ENCODE measurements at places on chromosomes 5 and 9. TPM values are rescaled to one million over a fixed set of nuclear protein-coding genes. Genes with fewer than 3 reads are reported as not detected.

The C9orf50 gene
- total RNA-seq, result not detected

The KLF4 gene
- total RNA-seq, result not detected

The RLN2 gene
- total RNA-seq, result 3.8 TPM

The PCDHGA2 gene
- 0.74 TPM for total RNA-seq

The ISCA1 gene
- 24.0 TPM for total RNA-seq

The EPB41L4B gene
- total RNA-seq, result 0.29 TPM

The GABRA6 gene
- total RNA-seq, result not detected

The KCNN2 gene
- not detected for total RNA-seq

The CENPK gene
- total RNA-seq, result 104 TPM

The SPINK7 gene
- total RNA-seq, result not detected

The TAF11L4 gene
- total RNA-seq, result not detected

The AK8 gene
- total RNA-seq, result 0.27 TPM

The ENG gene
- total RNA-seq, result not detected

The GPRIN1 gene
- 5.3 TPM for total RNA-seq

The PRR7 gene
- 12.8 TPM for total RNA-seq

The ADAMTS16 gene
- not detected for total RNA-seq

The PPP2R2B gene
- total RNA-seq, result not detected

DNA sequence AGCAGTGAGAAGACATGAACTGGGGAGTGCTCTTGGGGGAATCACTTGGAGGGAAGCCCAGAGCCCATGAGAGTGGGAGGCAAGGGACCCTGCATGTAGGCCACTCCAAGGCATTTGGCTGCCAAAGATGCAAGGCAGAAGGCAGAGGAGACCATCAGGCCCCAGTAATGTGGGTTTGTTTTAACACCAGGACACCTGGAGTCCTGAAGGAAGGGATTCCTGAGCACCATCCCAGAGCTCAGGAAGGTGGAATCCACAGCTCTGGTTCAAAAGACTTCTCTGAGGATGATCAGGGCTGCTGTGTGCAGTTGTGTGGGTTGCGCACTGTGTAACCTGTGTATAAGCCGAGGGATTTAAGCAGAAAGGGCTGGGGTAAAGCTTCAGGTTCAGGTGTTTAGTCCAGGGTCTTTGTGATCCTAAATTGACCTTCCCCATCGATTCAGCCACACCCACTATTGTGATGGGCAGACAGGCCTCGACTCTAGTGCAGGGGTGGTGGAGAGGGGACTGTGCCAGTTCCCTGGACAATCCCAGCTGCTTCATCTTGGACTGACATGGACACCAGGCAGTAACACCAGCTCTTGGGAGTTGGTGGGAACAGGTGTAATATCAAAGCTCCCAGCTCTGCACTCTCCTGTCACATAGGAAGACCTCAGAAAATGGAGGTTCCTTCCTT, 11.0 kb downstream of the B4GALT7 start:
- DNase-seq, result no peak

- no peak for DNase-seq
These were observed 3.9 kb upstream of the SLC6A3 start for GRCh38 chr5:1449081-1449630.

DNA sequence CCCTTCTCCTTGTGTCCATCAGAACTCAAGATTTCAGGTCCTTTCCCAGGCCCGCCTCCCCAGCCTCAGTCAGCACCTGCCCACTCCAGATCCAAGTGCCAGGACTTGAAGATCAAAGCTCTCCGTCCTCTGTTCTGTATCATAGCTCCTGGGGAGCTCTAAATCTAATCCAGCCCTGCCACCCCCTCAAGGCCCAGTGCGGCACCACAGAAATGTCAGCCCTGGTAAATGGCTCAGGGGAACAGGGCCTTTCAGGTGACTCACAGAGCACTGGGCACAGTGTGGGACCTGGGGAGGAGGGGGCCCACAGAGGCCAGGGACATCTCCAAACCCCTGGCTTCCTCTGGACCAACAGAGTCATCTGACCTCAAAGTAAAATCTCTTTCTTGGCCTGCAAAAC, 6.0 kb downstream of the CSF2 start:
- DNase-seq, result no peak

DNA sequence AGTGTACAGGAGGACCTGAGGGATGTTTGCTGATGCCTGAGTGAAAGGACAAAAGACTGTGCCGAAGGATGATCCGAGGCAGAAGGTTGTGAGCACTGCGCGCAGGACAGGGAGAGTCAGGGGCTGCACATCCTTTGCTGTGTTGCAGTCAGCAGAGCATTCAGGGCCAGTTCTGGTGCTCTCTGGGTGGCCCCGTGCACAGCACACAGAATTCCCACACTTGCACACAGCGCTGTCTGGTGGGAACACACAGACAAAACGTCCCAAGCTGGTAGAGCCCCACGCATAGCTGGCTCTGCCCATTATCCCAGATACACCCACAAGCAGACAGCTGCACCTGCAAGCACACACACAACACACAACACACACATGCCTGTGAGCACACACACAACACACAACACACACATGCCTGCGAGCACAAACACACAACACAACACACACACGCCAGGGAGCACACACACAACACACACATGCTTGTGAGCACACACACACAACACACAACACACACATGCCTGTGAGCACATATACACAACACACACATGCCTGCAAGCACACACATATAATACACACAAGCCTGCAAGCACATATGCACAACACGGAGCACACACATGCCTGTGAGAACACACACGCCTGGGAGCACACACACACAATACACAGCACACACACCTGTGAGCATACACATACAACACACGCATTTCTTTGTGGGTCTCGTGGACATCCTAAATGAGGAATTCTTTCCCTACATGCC, 74.4 kb downstream of the FGF18 start:
- no peak for DNase-seq

GRCh38 chr9:72168075-72168474, 18.8 kb downstream of the GDA start:
- no peak for DNase-seq

DNA sequence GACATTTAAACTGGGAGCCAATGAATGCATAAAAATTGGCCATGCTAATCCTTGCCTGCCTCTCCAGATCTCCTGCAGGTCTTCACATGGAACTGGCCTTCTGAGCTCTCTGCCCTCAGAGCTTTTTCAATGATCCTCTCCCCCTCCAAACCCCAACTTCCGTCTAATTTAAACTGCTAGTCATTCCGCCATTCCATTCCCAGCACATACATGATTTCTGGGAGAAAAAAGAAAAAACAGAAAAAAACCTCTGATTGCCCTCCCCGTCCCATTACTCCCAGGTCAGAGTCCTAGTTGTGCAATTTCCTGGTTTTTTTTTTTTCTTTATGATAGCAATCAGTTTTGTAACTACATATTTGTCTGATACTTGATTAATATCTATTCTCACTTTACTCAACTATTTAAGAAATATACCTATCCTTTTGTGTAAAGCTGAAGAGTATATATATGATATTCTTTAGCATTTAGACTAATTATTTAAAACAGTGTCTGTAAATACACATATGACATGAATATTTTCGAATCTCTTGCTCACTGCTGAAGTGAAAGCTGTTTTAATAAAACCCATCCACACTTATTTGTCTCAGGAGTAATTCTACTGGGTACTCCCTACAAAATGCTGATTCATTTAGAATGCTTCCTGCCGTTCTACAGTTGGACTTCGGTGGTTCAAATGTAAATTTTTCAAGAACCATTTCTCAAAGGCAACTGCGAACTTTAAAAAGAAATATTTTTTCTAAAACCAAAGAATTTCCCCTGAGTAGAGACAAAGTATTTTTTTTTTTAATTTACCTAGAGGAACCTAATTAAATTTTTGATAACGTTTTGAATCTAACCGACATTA, 1.6 kb downstream of the HINT1 start:
- peak; percentile 58 for DNase-seq

GRCh38 chr9:128081056-128081455, 13.0 kb downstream of the SLC25A25 start:
- no peak for DNase-seq

- peak; percentile 83 for DNase-seq
These were observed 174.8 kb downstream of the SLF1 start for GRCh38 chr5:94793113-94793815.

GRCh38 chr5:157290981-157291711, 25.2 kb downstream of the CYFIP2 start:
- peak; percentile 29 for DNase-seq

GRCh38 chr5:53422539-53422938, 57.9 kb upstream of the FST start:
- DNase-seq, result no peak

- no peak for DNase-seq
These were observed 5.5 kb upstream of the FAM163B start for GRCh38 chr9:133614678-133615077.

GRCh38 chr5:163498886-163499285, 6.5 kb upstream of the MAT2B start:
- DNase-seq, result no peak

GRCh38 chr5:169106911-169107706, 193.8 kb downstream of the SLIT3 start:
- no peak for DNase-seq

DNA sequence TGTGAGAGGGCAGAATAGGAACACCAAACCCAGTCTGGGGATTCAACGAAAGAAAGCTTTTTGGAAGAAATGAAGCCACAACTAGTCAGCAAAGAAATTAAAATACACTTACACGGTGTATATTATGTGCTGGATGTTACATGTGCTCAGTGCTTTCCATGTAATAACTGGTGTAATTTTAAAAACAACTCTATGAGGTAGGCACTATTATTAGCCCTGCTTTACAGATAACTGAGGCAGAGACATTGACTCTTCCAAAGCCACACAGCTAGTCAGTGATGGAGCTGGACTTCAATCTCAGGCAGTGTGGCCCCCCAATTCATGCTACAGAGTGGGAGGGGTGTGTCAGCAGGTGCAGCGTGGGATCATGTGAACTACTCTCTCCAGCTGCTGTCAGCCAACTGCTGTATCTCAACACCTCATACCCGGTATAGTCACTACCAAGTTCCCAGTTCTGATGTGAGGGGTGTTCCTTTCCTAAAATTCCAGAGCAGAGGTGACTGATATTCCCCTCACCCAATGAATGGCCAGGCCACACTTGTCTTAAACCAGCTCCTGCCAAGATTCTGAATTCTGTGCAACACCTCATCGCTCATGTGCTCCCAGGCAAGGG, 33.8 kb upstream of the TJP2 start:
- DNase-seq, result no peak

- no peak for DNase-seq
These were observed 155.0 kb upstream of the TSLP start for GRCh38 chr5:110916381-110917049.

GRCh38 chr5:127580731-127581130, 63.3 kb downstream of the PRRC1 start:
- no peak for DNase-seq

DNA sequence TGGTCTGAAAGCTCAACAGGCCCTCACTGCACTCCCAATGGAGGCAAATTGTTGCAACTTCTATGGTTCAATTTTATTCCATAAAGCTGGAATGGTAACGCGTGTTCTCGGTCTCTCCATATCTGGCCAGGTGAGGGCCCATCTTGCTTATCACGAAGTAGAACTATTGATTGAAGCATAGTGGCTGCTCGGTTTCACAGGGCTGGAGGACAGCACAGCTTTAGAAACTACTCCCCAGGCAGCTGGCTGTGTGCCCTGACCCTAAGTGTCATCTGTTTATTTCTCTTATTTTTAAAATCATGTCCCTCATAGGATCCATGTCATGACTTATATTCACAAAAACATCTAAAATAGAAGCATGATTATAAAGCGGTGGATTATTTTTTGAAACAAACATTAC, 223.4 kb downstream of the NPR3 start:
- no peak for DNase-seq

- no peak for DNase-seq
These were observed 2.7 kb upstream of the RAPGEF6 start for GRCh38 chr5:131637694-131638093.

DNA sequence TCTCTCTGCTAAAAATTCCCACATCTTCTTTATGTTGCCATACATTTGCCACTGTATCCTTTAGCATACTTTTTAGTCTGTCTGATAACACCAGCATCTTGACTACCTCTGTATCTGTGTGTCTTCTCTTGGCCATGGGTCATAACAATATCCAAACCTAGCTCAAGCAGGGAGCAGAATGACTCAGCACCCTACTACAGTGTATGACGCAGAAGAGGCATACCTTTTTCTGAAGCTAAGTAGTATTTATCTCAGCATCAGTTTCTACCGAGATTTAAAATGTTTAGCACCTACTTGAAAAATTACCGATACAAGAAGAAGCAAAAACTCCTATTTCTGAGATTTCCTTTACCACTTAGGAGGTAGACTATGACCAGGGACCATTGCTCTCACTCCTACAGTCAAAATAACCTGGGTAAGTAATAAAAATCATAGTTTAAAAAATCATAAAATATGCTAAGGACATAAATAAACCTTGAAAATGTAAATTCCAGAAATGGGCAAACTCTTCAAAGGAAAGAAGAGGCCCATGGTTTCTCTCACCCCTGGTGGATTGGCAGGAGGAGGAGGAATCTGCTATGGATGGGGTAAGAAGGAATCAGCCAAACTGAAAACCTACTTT, 286.5 kb downstream of the MAST4 start:
- no peak for DNase-seq

DNA sequence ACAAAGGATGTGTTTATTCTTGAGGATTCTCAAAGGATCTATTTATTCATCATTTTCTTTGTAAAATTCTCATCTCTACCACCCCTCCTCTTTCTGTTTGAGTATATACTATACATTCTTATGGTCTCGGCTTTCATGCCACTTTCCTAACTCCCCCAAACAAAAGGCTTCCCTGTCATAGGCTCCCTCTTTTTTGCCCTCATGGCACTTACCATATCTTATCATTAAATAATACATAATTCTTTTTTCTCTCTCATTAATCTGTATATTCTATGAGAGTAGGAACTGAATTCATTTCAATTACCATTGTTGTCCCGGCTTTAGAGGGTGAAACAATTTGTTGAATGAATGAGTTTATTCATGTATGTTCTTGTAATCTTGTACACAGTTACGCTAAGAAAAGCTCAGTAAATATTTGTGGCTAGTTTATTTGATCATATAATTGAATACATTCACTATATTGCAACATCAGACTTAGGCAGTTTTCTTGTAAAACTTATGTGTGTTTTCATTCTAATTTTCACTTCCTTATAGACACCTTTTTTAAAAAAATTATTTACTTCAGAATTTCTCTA, 254.6 kb downstream of the EDIL3 start:
- DNase-seq, result no peak

DNA sequence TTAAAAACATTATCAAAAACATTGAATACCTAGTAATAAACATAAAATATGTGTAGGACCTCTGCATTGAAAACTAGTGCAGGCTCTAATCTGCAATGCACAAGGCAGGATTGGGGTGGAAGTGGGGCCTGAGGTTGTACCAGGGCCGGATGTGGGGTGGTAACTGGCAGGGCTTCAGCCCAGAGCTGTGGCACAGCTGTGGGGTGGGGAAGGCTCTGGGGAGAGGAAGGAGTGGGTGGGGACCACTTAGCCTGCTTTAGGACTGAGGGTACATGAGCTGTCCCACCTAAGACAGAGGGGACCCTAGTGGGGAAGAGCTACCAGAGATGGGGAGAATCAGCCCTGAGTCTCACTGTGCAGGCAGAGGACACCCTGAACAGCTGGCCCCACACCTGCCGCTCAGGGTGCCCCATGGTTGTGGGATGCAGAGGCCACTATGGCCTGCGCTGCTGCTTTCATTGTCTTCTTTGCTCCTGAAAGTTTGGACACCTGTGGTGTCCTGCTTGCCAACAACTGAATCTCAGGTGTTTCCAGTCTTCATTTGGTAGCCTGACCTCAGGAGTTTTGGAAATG, 311.4 kb downstream of the TLE4 start:
- DNase-seq, result peak; percentile 11

Measured in OCI-LY7 (cell line).